Right lung (tissue), 10 donors: ENCODE measurements at places on chromosomes 2 and 18.
A peak's percentile ranks its signal among the peaks of the same experiment; 100 is the strongest.

- DNase-seq = no peak
Measured at GRCh38 chr2:106561803-106562202, 74.6 kb downstream of the CD8B2 start.

DNA sequence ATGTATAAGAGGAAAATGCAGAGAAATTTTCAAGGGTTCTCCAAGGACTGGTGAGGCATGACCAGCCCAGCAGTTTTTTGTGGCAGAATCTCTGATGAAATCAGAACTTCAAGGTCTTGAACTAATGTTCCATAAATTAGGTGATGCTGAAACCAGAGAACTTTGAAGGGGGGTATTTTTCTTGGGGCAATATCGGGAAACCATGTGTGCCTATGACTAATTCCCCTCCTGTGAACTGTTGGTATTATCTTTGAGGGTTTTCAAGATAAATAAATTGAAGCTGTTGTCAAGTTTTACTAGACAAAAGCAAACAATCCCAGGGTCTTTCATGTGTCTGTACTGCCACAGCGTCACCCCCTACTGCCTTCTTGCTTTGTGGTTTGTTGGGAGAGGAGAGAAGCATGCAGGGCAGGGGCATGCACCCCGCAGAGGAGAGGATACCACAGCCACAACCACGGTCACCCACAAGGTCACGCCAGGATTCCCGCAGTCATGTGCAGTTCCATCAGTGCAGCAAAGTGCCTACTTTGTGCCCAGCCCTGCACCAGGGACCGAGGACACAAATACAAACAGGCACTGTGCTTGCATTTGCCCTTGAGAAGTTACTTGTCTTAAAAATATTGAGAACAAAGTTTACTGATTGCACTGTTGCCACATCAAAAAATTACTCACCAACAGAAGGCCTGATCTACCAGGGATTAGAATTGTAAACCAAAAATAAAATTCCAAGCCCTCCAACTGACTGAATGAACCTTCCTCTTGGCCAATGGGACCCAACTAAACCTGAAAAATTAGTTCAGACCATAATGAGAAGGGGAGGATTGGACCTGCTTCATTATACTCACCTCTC is 413.3 kb upstream of the TRIB2 start:
- no peak for DNase-seq

DNA sequence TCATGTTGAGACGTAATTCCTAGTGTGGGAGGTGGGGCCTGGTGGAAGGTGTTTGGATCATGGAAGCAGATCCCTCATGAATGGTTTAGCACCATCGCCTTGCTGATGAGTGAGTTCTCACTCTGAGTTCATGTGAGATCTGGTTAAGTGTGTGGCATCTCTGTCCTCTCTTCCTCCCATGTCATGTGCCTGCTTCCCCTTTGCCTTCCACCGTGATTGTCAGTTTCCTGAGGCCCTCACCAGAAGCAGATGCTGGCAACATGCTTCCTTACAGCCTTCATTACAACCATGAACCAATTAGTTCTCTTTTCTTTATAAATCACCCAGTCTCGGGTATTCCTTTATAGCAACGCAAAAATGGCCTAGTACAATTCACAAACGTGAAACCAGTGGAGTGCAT is 14.6 kb upstream of the MCM6 start:
- no peak for DNase-seq

DNA sequence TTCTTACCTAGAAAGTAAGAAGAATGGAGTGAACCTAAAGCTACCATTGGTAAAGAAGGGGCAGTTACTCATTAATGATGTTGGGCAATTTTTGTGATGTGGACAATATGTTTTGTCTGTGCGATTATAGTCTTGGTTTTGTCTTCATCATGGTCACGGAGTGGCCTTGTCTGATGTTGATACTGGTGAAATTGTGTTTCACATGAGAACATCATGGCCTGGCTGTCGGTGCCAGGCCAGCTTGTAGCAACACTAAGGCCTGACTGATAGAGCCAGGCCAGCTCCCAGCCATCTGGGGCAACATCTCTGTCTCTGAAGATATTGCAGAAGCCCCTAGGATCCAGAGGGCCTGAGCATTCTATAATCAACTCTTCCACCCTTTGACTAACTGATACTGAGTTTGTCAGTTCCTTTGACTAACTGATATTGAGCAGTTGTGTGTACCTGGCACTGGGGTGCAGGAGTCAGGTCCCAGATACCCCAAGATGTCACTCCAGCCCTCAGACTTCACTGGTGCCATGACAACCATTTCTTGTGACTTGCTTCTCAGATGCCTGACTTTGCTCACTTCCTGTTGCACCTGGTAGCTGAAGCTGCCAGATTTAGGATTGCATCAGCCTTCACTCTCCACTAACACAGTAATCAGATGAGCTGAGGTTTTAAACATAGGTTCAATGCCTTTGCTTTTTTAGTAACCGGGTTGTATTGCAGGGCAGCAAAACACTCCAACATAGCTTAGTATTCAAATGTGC is 62.5 kb downstream of the RPIA start:
- DNase-seq = no peak

DNA sequence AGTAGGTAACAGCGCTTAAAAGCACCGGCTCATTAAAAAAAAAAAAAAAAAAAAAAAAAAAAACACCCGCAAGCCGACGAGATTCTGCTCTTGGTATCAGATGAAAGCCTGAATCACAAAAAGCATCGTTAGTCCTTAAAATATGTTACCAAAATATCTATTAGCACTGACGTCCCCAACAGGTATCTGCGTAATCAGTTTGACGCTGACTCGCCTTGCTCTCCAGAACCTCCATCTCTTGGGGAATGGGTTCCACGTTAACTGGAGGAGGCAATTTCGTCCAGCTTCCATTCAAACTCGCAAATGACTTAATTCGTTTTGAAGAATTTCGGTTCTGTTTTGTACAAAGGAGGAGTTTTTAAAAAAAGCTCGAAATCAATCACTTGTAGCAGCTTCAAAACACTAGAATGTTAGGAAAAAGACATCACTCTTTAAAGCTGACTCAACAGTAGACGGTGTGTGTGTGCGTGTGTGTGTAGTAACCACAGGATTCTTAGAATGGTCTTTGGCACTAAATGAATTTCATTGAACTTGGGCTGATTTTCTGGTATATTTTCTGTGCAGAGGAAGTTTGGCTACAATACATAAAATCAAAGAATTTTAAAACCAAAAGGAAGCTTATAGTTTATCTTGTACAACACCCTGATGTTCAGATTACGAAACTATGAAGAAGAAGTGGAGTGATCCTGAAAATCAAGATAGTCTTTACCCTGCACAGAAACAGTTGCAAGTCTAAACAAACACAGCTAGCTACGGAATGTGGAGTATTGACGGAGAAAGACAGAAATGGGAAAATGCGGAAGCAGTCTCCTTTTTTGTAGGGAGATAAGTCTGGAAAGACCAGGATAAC is 1.1 kb upstream of the PGAP1 start:
- peak; percentile 30 for DNase-seq

GRCh38 chr2:12896318-12896982 is 179.7 kb downstream of the TRIB2 start:
- no peak for DNase-seq

- no peak for DNase-seq
Measured at GRCh38 chr2:149364839-149365238, 34.5 kb downstream of the LYPD6 start.

DNA sequence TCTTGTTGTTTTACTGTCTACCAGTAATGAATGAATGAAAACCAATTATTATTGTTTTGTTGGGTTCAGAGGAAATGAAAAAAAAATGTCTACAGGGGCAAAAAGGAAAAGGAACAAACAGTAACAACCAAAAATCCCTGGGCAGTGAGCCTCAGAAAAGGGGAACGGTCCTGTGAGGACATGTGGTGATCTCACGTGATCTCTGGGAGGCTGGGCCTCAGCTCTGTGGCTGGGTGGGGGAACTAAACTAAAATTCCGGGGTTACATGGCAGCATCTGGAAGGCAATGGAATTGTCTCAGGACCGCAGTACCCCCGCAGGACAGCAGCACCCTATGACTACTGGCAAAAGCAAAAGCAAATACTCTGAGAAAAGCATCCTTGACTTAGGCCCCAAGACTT is 80.1 kb downstream of the AFF3 start:
- no peak for DNase-seq
